ENCODE measurements at places on chromosomes 2 and 18. TPM values are rescaled to one million over a fixed set of nuclear protein-coding genes. Genes with fewer than 3 reads are reported as not detected.
A peak's percentile ranks its signal among the peaks of the same experiment; 100 is the strongest.

The MC2R gene
- total RNA-seq, result not detected

The NT5C1B gene
- not detected for total RNA-seq

GRCh38 chr2:196970099-196970498 is 43.6 kb upstream of the PGAP1 start:
- H3K4me1 ChIP-seq, result peaks cover 22% of the 10 kb centered on the region
- DNase-seq, result no peak
- H3K36me3 ChIP-seq, result peaks cover 10% of the 10 kb centered on the region
- H3K4me3 ChIP-seq, result no peak overlapping the region

DNA sequence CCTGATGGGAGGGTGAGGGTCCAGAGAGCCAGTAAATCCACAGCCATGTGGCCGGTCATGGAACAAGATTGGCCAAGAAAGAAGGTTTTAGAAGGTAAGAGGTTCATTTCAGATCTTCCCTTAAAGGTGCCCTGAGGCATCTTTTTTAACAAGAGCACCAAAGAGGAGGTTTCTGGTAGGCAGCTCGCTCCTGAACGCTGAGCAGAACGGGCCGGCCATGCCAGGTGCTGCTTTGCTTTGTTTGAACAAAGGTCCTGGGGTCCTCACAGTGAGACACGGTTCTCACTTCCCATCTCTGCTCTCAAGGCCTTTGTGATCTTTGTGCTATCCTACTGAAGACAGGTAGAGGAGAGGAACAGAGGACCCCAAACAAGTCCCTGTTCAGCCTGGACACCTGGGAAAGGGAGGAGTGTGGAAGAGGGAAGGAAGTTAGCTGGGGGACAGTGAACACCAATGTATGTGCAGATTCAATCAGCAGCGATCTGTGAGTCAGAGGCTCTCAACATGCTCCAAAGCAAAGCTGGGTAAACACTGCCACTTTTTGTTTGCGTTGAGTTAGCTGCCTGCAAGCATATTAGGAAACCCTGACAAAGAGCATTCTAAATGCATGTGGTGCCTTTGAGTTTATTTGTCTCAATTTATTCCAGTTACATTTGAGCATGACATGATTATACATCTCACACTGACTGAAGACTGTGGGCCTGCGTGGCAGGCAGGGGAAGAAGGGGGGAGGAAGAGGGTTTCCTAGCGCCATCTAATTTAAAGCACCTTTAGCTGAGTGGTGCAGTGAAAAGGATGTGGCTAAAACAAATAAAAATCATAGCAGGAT is 102.4 kb downstream of the ASB1 start:
- no peaks in the 10 kb centered on the region for H3K4me1 ChIP-seq
- H3K36me3 ChIP-seq, result no peaks in the 10 kb centered on the region
- DNase-seq, result no peak
- peaks cover 5% of the 10 kb centered on the region for H3K27me3 ChIP-seq
- no peak overlapping the region for H3K27ac ChIP-seq

The IGFBP2 gene
- total RNA-seq, result 33.5 TPM

The NPHP1 gene
- 0.21 TPM for total RNA-seq

DNA sequence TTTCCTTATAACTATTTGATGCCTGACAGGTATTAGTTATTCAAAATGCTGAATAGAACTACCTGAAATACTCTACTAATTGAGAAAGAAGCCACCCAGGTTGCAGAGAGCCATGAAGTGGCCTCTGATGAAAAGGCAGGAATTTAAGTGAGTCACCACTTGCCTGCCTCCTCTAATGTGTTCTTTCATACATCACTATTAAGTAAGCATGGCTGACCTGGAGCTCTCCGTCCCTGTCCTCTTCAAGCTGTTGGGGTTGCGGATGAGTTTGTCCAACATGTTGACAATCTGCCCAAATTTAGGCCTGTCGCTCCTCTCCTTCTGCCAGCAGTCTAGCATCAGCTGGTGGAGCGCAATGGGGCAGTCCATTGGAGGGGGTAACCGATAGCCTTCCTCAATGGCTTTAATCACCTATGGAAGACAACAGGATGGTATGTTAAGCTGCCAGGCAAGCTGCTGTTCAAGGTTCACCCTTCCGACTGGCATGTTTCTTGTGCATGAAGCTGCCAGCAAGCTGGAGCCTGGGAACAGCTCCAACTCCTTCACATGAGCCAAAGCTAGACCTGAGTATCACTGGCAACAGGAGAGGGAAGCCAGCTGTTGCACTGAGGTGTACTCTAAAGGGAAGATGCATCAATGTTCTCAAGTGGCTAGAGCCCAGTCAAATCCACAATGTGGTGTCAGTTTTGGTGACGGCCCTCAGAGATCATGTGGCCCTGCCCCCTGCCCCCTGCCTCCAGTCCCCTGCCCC is 142.2 kb downstream of the EPHA4 start:
- no peak overlapping the region for H3K27ac ChIP-seq
- no peaks in the 10 kb centered on the region for H3K4me1 ChIP-seq
- DNase-seq, result no peak
- peaks cover 5% of the 10 kb centered on the region for H3K36me3 ChIP-seq
- H3K4me3 ChIP-seq, result no peak overlapping the region

GRCh38 chr18:45688113-45688512 is 35.9 kb upstream of the SLC14A1 start:
- H3K4me1 ChIP-seq, result peaks cover 51% of the 10 kb centered on the region
- peaks cover 5% of the 10 kb centered on the region for H3K36me3 ChIP-seq
- H3K4me3 ChIP-seq, result peak overlapping the region; percentile 82
- peaks cover 56% of the 10 kb centered on the region for H3K27me3 ChIP-seq
- no peak overlapping the region for H3K27ac ChIP-seq
- peak; percentile 61 for DNase-seq

DNA sequence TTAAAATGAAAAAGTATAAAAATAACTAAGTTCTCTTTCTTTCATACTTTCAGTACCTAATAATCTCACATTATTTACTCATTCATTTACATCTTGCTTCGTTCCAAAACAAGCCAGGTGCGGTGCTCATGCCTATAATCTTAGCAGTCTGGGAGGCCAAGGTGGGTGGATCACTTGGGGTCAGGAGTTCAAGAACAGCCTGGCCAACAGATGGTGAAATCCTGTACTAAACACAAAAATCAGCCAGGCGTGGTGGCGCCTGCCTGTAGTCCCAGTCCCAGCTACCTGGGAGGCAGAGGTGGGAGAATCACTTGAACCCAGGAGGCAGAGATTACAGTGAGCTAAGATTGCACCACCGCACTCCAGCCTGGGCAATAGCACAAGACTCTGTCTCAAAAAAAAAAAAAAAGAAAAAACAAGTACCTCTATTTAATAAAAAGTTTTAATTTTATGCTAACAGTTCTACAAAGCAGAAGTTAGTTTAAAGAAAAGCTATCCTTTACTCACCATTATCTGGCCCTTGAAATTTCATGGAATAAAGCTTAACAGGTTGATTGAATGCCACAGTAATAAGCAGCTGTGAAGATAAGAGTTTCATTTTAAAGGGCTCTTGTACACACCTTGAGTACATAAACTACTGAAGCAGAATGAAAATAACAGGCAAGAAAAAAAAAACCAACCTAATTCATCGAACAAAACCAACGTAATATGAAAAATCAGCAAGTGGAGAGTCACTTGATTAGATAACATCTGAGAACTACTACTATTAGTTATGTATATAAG is 22.5 kb downstream of the TXNL1 start:
- peaks cover 46% of the 10 kb centered on the region for H3K36me3 ChIP-seq
- H3K27me3 ChIP-seq, result no peaks in the 10 kb centered on the region
- DNase-seq, result no peak
- H3K4me3 ChIP-seq, result no peak overlapping the region
- H3K27ac ChIP-seq, result no peak overlapping the region

The ANKRD23 gene
- total RNA-seq, result 8.4 TPM

GRCh38 chr2:234683950-234684349 is 187.1 kb upstream of the ARL4C start:
- H3K27me3 ChIP-seq, result peaks cover 10% of the 10 kb centered on the region
- H3K36me3 ChIP-seq, result no peaks in the 10 kb centered on the region
- no peak for DNase-seq
- H3K27ac ChIP-seq, result no peak overlapping the region
- no peaks in the 10 kb centered on the region for H3K4me1 ChIP-seq
- H3K4me3 ChIP-seq, result no peak overlapping the region

The CREG2 gene
- total RNA-seq, result not detected

DNA sequence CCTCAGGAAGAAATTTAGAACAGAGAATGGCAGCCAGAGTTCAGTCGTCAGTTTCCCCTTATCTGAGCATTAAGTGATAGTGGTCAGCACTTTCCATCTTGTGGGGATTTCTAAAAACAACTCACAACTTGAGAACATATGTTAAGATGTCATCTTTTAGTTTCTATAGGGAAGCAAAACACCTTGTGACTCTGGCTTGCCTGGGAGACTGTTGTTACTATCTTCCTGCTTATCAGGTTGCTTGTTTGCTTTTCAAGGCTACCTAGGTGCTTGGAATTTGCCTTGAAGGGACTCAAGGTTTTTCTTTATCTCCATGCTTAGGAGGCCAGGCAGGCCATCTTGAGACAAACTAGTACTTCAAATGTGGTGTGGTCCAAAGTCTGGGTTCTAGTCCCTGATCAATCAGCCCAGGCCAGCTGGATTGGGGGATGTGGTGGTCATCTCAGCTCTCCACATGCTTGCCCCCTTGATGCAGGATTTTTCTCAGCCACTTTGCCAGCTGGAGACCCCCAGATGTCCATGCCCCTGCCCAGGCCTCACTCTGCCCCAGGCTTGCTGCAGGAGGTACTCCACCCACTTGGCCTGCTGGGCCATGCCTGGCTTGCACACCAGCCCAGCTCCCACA is 125.9 kb downstream of the LYPD1 start:
- H3K27ac ChIP-seq, result no peak overlapping the region
- H3K4me3 ChIP-seq, result no peak overlapping the region
- no peak for DNase-seq
- H3K4me1 ChIP-seq, result no peaks in the 10 kb centered on the region
- no peaks in the 10 kb centered on the region for H3K36me3 ChIP-seq
